NCI-H1694 (cell line): ENCODE measurements at places on chromosomes 7 and 10.

GRCh38 chr10:101489355-101489754, 98.7 kb downstream of the POLL start:
- no peak for DNase-seq

GRCh38 chr7:41742401-41743020, 39.6 kb upstream of the INHBA start:
- no peak for DNase-seq

GRCh38 chr10:58701405-58702135, 188.9 kb downstream of the BICC1 start:
- DNase-seq: no peak

GRCh38 chr10:51121861-51122260, 47.6 kb downstream of the PRKG1 start:
- peak; percentile 88 for DNase-seq

DNA sequence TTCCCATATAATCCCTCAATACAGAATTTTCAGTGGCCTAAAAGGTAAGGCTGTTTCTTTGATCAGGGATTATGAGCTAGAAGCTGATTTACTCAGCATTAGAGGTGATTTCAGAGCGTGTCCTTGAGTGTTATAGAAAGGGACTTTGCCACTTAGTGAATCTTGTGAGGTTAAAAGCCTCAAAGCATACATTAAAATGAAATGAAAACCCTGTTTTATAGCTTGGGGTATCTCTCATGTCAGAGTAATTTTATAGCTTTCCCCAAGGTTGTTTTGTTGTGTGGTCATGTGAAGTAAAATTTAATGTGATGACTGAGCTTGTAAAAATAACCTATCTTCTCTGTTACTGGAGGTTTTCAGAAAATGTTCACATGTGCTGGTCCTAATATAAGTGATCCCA, 198.8 kb downstream of the CDCA7L start:
- no peak for DNase-seq

DNA sequence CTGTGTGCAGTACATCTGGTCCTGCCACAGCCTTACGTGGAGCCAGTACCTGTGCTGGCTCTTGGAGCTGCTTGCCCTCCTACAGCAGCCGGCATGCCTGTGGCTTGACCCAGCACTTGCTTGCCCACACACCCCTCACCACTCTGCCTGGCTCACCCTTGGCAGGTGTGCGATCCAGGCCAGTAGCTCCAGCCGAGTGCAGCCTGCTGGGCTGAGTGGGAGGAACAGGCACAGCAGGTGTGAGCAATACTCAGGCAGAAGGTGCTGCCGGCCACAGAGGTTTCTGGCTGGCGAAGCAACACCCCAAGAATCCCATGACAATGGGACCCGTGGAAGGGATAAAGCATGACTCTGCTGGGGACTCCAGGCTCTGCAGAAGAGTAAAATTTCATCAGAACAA, 173.5 kb upstream of the ADCY1 start:
- DNase-seq: no peak

DNA sequence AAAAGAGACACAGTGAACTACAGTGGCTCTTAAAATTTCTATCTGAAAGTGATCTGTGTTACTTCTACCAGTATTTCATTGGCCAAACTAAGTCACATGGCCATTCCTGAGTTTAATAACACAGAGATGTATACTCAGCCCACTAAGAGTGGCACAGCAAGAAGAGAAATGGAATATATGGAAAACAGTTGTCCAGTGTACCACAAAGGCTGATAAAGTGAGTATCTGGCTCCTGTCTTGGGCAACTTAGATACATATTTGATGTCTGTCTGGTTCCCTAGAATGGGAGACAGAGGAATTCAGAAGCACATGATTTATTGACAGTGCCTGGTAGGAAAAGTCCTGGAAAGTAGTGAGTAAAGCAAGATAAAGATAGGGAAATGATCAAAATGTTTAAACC, 10.1 kb upstream of the PON1 start:
- DNase-seq: no peak

DNA sequence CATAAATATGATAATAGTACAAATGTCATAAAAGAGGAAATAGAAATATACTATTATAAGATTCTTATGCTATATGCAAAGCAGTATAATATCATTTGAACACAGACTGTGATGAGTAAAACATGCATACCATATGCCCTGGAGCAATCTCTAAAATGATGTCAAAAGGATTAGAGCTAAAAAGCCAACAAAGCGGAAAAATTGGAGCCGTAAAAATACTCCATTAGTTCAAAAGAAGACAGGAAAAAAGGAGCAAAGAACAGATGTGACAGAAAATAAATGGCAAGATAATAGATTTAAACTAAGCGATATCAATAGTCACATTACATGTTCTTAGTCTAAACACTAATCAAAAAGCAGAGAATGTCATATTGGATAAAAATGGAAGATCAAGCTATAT, 191.0 kb upstream of the PLPP4 start:
- DNase-seq: no peak

DNA sequence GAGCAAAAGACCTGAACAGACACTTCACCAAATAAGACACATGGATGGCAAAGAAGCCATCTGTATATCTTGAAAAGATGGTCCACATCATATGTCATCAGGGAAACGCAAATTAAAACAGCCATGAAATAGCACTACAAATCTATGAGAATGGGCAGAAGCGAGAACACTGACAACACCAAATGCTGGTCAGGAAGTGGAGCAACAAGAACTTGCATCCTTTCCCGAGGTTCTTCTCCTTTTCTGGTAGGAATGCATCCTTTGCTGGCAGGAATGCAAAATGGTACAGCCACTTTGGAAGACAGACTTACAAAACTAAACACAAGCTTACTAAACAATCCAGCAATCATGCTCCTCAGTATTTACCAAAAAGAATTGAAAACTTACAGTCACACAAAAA, 60.0 kb downstream of the PIK3AP1 start:
- no peak for DNase-seq

- no peak for DNase-seq
Observed at GRCh38 chr7:15972862-15973275, 286.4 kb upstream of the MEOX2 start.

DNA sequence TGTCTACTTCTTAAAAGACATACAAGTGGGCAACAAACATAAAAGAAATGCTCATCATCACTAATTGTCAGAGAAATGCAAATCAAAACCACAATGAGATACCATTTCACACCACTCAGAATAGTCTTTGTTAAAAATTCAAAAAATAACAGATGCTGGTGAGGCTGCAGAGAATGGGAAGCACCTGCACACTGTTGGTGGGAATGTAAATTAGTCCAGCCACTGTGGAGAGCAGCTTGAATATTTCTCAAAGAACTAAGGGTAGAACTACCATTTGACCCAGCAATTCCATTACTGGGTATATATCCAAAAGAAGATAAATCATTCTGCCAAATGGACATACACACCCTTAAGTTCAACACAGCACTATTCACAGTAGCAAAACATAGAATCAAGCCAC, 61.8 kb upstream of the STEAP1 start:
- DNase-seq: no peak

DNA sequence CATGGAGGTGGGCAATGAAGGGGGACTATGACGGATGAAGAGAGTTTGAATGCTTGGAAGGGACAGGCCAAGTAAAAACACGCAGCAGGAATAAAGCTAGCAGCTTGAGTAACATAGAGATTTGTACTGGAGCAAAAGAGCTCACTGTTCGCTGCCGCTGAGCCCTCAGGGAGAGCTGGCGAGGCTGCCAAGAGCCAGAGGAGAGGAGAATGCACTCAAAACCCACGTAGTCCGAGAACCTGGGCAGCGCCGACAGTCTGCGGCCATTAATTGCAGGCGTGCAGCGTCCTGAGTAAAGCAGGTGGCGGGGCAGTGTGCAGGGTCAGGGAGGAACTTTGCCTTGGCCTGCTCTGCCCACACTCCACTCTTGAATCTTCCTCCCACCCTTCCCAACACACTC, 68.2 kb downstream of the SLC37A3 start:
- no peak for DNase-seq

DNA sequence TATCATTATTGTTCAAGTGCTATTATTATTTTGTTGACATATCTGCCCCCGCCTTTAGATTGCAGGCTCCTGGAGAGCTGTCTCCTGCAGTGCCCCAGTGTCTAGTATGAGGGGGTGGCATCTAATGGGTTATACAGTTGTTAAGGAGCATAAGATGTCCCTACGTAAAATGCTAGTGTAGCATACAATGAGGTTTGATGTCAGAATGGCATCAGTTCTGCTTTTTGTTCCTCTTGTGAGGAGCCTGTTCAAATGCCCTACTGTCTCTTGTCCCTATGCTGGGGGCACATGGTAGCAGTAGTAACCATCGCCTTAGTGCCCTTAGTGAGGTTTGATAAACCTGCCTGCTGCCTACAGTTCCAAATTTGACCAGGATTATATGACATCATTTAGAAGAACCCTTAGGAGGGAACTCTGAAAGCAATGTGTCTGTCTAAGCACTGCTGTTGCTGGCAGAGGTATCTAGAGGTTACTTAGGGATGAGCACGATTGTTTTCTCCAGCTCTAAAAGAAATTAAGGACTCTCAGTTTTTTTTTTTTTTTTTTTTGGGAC, 9.7 kb downstream of the CREM start:
- DNase-seq: no peak

DNA sequence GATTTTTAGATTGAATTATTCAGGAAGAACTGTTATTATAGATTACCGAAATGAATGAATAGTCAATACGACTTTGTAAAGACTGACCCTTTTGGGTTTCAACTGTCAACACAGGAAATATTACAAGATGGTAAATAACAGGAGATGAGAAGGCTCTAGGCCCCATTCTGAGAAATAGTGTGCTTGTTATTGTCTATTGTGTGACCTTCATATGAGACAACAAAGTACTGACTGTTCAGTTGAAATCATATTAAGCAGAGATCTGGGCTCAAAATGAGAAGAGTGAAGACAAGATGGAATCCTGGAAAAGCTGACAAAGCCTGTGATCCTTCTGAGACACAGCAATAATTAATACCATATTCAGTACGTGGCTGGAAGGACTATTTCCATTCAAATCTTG, 503.8 kb downstream of the INHBA start:
- DNase-seq: no peak

- peak; percentile 43 for DNase-seq
Observed at GRCh38 chr7:64876792-64877713, 26.0 kb upstream of the ZNF273 start.

DNA sequence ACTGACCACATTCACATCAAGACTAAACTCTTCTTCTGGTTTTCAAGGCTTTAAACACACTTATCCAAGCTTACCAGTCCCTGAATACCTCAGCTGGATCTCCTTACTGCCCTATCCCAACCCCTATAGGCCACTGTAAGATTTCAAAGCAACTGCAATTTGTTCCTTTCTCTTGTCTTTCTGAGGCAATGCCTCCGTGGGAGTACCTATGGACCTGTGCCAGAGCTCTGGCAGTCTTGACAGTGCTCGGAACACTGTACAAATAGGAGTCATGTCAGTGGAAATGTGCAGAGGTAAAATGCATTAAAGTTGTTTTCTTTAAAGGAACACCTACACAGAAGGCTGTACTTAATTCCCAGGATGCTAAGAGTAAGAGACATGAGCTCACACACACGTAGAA, 124.7 kb downstream of the CNOT4 start:
- DNase-seq: no peak
